ENCODE measurements at places on chromosomes 4 and X. TPM values are rescaled to one million over a fixed set of nuclear protein-coding genes. Genes with fewer than 3 reads are reported as not detected.

The SYP gene
- 0.23 TPM for polyA plus RNA-seq

The ABCD1 gene
- polyA plus RNA-seq: 9.8 TPM

The CC2D2A gene
- polyA plus RNA-seq: 12.2 TPM

The HNRNPD gene
- 115 TPM for polyA plus RNA-seq

The STS gene
- polyA plus RNA-seq: 11.3 TPM

The APOO gene
- polyA plus RNA-seq: 20.2 TPM

The NAT8L gene
- not detected for polyA plus RNA-seq

The MAGEB1 gene
- not detected for polyA plus RNA-seq

The SPIN4 gene
- polyA plus RNA-seq: 4.6 TPM

The ZXDA gene
- polyA plus RNA-seq: 0.61 TPM

DNA sequence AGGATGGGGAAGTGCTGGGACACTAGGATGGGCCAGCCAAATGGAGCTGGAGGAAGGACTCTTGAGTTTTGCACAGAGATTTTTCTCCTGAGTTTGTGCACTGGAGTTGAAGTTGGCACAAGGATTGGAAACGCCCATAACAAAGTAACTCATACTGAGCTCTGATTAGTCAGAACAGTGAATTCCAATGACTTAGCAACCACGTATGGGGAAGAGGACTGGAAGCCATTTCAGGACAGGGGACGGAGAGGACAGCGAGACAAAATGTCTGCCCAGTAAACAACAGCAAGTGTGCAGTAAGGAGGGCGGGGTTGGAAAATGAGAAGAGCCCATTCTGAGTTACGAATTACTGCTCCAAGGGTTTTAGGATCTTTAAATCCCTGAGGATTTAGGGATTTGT, 5.9 kb downstream of the RIPPLY1 start:
- 0 out of 2 replicates have a peak overlapping the region, but pooled peaks have one; percentile 8 for H3K27ac ChIP-seq
- no peaks in the 10 kb centered on the region for H3K36me3 ChIP-seq
- no peak overlapping the region for H3K4me3 ChIP-seq
- H3K27me3 ChIP-seq: no peaks in the 10 kb centered on the region
- peaks cover 24% of the 10 kb centered on the region for H3K4me1 ChIP-seq

DNA sequence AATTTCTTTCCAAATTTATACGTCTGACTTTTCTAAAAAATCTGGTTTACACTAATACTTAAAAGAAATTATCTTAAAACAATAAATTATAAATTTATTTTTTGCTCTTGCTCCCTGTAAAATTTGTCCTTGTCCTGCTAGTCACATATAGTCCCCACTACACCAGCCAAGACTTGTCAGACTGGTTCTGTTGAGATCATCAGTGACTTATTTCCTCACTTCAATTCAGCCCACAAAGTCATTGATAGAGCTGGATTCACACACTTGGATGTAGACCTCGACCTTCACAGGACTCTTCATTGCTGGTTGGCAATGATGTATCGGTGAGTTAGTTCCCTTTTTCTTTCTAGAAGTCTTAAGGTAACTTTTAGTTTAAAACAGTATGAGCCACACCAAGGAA, at the start of gene TMPRSS11E:
TSS of gene TMPRSS11E (plus strand) at position 263 of the 400 bp plus-strand sequence. CDS start at position 313, 50 bp downstream.
- H3K4me1 ChIP-seq: no peaks in the 10 kb centered on the region
- DNase-seq: no peak
- no peaks in the 10 kb centered on the region for H3K36me3 ChIP-seq

- H3K4me3 ChIP-seq: no peak overlapping the region
- H3K27ac ChIP-seq: no peak overlapping the region
- H3K36me3 ChIP-seq: no peaks in the 10 kb centered on the region
- H3K27me3 ChIP-seq: no peaks in the 10 kb centered on the region
- no peak for DNase-seq
- H3K4me1 ChIP-seq: no peaks in the 10 kb centered on the region
These were observed 264.0 kb upstream of the CT83 start for GRCh38 chrX:116726806-116727205.

- H3K4me1 ChIP-seq: no peaks in the 10 kb centered on the region
- H3K4me3 ChIP-seq: no peak overlapping the region
- no peak overlapping the region for H3K27ac ChIP-seq
These were observed 195.9 kb downstream of the CHM start for GRCh38 chrX:85851418-85851817.

DNA sequence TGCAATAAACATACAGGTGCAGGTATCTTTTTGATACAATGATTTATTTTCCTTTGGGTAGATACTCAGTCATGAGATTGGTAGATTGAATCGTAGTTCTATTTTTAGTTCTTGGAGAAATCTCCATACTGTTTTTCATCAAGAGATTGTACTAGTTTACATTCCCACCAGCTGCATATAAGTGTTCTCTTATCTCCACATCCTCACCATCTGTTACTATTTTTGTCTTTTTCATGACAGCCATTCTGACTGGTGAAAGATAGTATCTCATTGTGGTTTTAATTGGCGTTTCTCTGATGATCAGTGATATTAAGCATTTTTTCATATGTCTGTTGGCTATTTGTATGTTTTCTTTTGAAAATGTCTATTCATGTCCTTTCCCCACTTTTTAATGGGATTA, 202.2 kb downstream of the RAPGEF2 start:
- peaks cover 21% of the 10 kb centered on the region for H3K4me1 ChIP-seq
- no peak overlapping the region for H3K4me3 ChIP-seq
- H3K27ac ChIP-seq: no peak overlapping the region
- no peaks in the 10 kb centered on the region for H3K36me3 ChIP-seq
- no peak for DNase-seq

- H3K27ac ChIP-seq: no peak within 1 kb of the TSS
- no peaks in the 10 kb centered on the region for H3K36me3 ChIP-seq
- no peaks in the 10 kb centered on the region for H3K27me3 ChIP-seq
- H3K4me1 ChIP-seq: no peaks in the 10 kb centered on the region
- no peak for DNase-seq
These were observed at the start of gene FOXP3 for GRCh38 chrX:49264460-49264859. TSS of gene FOXP3 (minus strand) at chrX:49264710. CDS start at chrX:49258505, 6,205 bp downstream.

- H3K36me3 ChIP-seq: no peaks in the 10 kb centered on the region
- DNase-seq: no peak
- H3K27ac ChIP-seq: no peak overlapping the region
- H3K4me1 ChIP-seq: no peaks in the 10 kb centered on the region
These were observed 12.6 kb upstream of the HSFX2 start for GRCh38 chrX:149607699-149608098.

GRCh38 chr4:98801259-98801725, 127.6 kb downstream of the EIF4E start:
- DNase-seq: no peak
- H3K4me1 ChIP-seq: no peaks in the 10 kb centered on the region
- no peak overlapping the region for H3K4me3 ChIP-seq
- no peaks in the 10 kb centered on the region for H3K36me3 ChIP-seq
- H3K27me3 ChIP-seq: no peaks in the 10 kb centered on the region

GRCh38 chr4:11488657-11489452, 60.2 kb upstream of the HS3ST1 start:
- H3K36me3 ChIP-seq: no peaks in the 10 kb centered on the region
- no peak overlapping the region for H3K4me3 ChIP-seq
- no peaks in the 10 kb centered on the region for H3K4me1 ChIP-seq

- H3K27me3 ChIP-seq: no peaks in the 10 kb centered on the region
- H3K27ac ChIP-seq: no peak overlapping the region
- DNase-seq: no peak
- no peaks in the 10 kb centered on the region for H3K36me3 ChIP-seq
- no peaks in the 10 kb centered on the region for H3K4me1 ChIP-seq
These were observed 44.9 kb downstream of the PF4 start for GRCh38 chr4:73936969-73937368.

- no peaks in the 10 kb centered on the region for H3K36me3 ChIP-seq
- peak; percentile 91 for DNase-seq
- no peak overlapping the region for H3K4me3 ChIP-seq
- peak overlapping the region; percentile 12 for H3K27ac ChIP-seq
- H3K4me1 ChIP-seq: peaks cover 32% of the 10 kb centered on the region
These were observed 45.1 kb upstream of the PPARGC1A start for GRCh38 chr4:23934915-23935314.

DNA sequence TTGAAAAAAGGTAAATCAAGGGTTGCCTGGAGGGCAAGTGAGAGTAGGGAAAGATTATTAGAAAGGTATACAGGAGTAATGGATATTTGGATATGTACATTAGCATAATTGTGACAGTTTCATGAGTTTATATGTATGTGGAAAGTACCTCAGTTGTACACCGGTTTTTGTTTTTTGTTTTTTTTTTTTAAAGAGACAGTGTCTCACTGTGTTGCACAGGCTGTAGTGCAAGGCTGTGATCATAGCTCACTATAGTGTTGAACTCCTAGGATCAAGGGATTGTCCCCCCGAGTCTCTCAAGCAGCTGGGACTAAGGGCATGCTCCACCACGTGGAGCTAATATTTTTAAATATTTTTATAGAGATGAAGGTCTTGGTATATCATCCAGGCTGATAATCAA, 15.3 kb upstream of the HPGD start:
- no peaks in the 10 kb centered on the region for H3K4me1 ChIP-seq
- H3K27ac ChIP-seq: no peak overlapping the region
- DNase-seq: no peak
- H3K36me3 ChIP-seq: no peaks in the 10 kb centered on the region

DNA sequence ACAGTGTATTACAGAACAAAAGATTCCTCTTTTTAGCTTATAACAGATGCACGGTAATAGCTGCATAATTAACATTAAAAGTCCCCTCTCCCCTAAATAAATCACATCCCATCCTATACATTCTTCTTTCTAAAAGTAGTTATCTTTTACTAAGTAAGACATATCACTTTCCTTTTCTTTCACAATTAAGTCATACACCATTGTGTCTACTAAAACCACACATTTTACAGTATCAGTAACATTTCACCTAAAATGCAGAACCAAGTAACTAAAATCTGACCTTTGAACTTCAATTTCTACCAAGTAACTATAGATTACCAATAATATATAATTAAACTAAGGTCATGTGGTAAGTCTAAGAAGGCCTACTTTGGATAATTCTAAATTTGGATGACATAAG, 14.2 kb downstream of the DHX15 start:
- H3K36me3 ChIP-seq: peaks cover 59% of the 10 kb centered on the region
- no peak for DNase-seq
- no peaks in the 10 kb centered on the region for H3K27me3 ChIP-seq
- peaks cover 18% of the 10 kb centered on the region for H3K4me1 ChIP-seq
- H3K4me3 ChIP-seq: no peak overlapping the region

DNA sequence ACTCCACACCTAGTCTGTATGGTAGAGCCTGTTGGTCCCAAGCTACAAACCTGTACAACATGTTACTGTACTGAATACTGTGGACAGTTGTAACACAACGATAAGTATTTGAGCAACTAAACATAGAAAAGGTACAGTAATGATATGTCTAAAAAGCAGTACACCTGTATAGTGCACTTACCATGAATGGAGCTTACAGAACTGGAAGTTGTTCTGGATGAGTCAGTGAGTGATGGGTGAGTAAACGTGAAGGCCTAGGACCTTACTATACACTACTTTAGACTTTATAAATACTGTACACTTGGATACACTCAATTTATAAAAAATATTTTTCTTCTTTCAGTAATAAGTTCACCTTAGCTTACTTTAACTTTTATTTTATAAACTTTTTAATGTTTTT, 104.0 kb downstream of the TMA16 start:
- H3K4me3 ChIP-seq: no peak overlapping the region
- DNase-seq: no peak
- H3K27me3 ChIP-seq: no peaks in the 10 kb centered on the region
- no peaks in the 10 kb centered on the region for H3K4me1 ChIP-seq
- H3K27ac ChIP-seq: no peak overlapping the region

- no peak for DNase-seq
- H3K27me3 ChIP-seq: no peaks in the 10 kb centered on the region
- H3K4me3 ChIP-seq: no peak overlapping the region
- no peaks in the 10 kb centered on the region for H3K4me1 ChIP-seq
- no peaks in the 10 kb centered on the region for H3K36me3 ChIP-seq
These were observed 975.2 kb downstream of the STIM2 start for GRCh38 chr4:27835851-27836250.

- H3K27me3 ChIP-seq: no peaks in the 10 kb centered on the region
- H3K36me3 ChIP-seq: peaks cover 13% of the 10 kb centered on the region
- H3K4me3 ChIP-seq: no peak overlapping the region
- no peaks in the 10 kb centered on the region for H3K4me1 ChIP-seq
- H3K27ac ChIP-seq: no peak overlapping the region
- DNase-seq: no peak
These were observed 104.2 kb downstream of the KLHL8 start for GRCh38 chr4:87116231-87116630.

- H3K4me3 ChIP-seq: no peak overlapping the region
- H3K36me3 ChIP-seq: no peaks in the 10 kb centered on the region
- H3K27me3 ChIP-seq: no peaks in the 10 kb centered on the region
- H3K27ac ChIP-seq: no peak overlapping the region
These were observed 87.3 kb downstream of the GPR143 start for GRCh38 chrX:9678215-9678965.

DNA sequence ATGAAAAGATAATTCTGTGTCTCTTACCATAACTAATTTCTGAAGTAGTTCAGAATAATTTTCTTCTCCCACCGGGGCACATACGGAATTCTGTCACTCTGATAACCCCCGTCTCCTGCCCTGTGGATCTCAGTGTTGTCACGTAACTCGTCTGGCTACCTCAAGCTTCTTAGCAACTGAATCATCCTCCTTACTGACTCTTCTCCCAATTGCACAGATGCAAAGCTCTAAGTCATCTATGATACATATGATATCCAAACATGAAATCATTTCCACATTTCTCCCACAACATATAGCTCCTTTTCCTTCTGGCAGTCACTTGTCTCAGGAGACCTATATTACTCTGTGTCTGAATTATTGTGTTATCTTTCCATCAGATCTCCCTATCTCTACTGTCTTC, 1043.1 kb upstream of the TENM3 start:
- H3K36me3 ChIP-seq: no peaks in the 10 kb centered on the region
- H3K27ac ChIP-seq: no peak overlapping the region
- H3K4me3 ChIP-seq: no peak overlapping the region
- H3K27me3 ChIP-seq: no peaks in the 10 kb centered on the region
- H3K4me1 ChIP-seq: no peaks in the 10 kb centered on the region

- no peaks in the 10 kb centered on the region for H3K27me3 ChIP-seq
- no peak overlapping the region for H3K4me3 ChIP-seq
- no peaks in the 10 kb centered on the region for H3K36me3 ChIP-seq
- no peaks in the 10 kb centered on the region for H3K4me1 ChIP-seq
- no peak for DNase-seq
These were observed 111.6 kb downstream of the APOOL start for GRCh38 chrX:85115252-85115651.

DNA sequence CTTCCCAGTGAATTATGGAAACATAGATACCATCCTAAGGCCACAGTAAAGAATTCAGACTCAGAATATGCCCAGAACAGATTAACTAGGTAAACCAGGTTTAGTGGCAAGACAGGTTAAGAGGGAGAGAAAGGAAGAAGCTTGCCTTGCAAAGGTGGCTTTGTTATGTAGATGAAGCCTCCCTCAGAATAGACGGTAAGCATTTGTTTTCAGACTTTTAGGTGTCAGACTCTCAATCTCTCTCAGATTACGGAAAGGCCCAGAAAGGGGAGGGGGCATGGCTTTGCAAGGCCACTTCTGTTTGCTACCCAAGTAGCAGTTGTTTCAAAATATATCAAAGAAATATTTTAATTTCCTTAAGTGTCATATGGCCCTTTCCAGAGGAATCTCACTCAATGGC, 457.1 kb upstream of the BOD1L1 start:
- H3K4me1 ChIP-seq: no peaks in the 10 kb centered on the region
- no peak for DNase-seq

DNA sequence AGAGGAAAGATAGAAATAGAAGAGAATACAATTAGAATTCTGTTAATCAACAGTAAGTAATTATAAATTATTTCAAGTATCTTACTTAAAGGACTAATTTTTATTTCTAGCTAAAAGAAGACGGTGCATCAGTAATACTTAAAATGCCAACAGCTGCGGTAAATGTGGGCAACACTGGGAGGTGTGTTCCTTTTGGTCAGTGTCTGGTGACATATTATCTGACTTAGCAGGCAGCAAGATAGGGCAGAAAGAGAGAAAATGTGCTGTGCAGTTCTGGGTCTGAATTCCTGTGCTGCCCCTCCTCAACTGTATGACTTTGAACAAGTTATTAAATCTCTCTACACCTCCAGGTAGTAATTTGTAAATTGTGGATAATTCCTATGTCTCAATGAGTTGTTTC, 120.6 kb downstream of the ZNF827 start:
- no peak for DNase-seq
- no peak overlapping the region for H3K27ac ChIP-seq
- no peaks in the 10 kb centered on the region for H3K27me3 ChIP-seq
